ENCODE measurements at places on chromosomes 16 and 17.

DNA sequence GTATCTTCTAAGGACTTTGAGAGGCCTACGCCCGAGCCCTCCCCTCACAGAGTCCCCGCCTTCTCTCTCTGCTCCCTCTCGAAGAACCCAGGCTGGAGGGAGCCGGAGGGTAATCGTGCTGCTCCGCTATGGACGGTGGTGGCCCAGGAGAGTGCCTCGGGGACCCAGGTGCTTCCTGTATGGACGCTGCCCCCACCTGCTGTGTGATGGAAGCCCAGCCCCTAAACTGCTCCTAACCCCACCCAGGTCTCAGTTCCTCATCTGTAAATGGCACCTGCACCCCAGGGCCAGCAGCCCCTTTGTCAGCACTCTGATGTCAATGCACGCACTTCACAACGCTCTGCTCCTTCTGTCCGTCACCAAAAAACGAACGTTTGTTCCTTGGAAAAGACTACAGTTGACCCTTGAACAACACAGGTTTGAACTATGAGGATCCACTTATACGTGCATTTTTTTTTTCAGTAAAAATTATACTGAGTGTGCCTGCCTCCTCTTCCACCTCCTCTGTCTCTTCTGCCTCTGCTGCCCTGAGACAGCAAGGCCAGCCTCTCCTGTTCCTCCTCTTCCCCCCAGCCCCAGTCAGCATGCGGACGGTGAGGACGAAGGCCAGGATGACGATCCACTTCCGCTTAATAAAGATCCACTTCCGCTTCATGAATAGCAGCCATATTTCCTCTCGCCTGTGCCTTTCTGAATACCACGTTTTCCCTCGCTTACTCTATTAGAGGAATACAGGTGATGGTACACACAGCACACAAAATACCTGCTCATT lies 118.3 kb downstream of the BANP start:
- DNase-seq, result no peak

DNA sequence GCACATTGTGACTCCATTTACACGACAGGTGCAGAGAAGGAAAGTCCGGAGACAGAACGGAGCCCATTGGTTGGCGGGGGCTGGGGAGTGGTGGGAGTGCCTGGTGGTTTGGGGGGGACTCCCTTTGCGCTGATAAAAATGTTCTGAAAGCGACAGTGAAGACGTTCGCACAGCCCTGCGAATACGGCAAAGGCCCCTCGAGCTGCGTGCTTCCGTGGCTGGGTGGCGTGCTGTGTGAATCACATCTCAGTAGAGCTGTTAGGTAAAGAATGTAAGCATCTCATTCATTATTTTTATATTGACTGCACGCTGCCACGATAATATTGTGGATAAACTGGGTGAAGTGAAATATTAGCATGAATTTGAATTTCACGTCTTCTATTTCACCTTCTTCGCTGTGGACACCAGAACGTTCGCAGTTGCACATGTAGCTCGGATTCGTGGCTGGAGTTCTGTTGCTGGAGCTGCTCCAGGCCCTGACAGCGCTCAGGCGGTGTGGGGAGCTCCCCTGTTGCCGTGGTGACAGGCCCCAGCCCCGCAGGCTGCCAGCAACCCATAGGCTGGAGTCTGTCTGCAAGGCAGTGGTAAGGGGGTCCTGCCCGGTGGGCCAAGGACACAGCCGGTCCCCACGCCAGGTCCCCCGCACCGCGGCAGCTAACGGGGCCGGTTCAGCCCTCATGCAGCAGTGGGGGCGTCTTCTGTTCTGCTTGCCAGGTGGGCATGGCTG lies 44.6 kb downstream of the SOX8 start:
- DNase-seq, result no peak

DNA sequence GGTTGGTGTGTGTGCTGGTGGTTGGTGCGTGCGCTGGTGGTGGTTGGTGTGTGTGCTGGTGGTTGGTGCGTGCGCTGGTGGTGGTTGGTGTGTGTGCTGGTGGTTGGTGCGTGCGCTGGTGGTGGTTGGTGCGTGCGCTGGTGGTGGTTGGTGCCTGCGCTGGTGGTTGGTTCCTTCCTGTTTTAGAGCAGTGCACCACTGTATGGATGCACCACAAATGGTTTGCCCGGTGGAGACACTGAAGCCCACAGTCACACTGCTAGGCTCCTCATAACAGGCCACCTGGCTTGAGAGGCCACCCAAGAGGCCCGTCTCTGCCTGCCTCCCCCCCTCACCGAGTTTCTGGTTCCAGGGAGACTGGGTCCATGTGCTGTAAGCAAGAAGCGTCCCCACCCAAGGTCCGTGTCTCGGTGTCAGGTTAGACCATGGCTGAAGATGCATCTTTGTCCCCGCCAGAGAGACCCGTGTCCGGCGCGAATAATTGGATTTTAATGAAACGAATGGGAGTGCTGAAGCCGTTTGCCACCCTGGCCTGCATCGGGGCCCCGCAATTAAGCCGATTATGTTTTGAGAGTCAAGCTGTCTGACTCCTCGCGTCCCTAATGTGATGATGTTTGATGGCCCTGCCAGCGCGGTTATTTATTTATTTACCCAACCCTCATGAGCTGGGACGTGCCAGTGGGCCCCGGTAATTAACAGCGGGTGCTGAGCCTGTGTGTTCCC lies 161.3 kb upstream of the GSE1 start:
- DNase-seq, result no peak

- no peak for DNase-seq
These were observed 40.8 kb downstream of the RNF157 start for GRCh38 chr17:76199469-76199868.

DNA sequence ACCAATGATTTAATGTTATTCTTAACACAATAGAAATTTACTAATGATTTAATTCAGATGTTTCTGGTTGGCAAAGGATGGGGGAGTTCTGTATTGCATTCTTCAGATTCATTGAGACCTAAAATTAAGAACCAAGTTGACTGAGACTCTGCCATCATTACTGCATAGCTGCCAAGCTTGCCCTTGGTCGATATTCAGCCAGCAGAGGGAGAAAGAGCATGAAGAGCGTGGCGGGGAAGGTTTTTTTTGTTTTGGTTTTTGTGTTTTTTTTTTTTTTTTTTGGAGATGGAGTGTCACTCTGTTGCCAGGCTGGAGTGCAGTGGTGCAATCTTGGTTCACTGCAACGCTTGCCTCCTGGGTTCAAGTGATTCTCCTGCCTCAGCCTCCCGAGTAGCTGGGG lies 659.4 kb upstream of the EEF2KMT start:
- DNase-seq, result no peak

Measured in liver (tissue), 10 donors.